SK-MEL-5 (cell line): ENCODE measurements at places on chromosomes 1 and 21.

GRCh38 chr1:223776075-223776814 lies 63.9 kb downstream of the CAPN2 start:
- peak; percentile 19 for DNase-seq

- no peak for DNase-seq
These were observed 73.3 kb upstream of the CACNA1E start for GRCh38 chr1:181409981-181410380.

- DNase-seq: peak; percentile 29
These were observed 510.3 kb downstream of the NPHP4 start for GRCh38 chr1:5481889-5482288.

GRCh38 chr1:51952638-51953037 lies 37.9 kb downstream of the RAB3B start:
- no peak for DNase-seq

GRCh38 chr1:112558634-112559033 lies 49.9 kb downstream of the WNT2B start:
- no peak for DNase-seq
